ENCODE measurements at places on chromosomes 4 and X.

DNA sequence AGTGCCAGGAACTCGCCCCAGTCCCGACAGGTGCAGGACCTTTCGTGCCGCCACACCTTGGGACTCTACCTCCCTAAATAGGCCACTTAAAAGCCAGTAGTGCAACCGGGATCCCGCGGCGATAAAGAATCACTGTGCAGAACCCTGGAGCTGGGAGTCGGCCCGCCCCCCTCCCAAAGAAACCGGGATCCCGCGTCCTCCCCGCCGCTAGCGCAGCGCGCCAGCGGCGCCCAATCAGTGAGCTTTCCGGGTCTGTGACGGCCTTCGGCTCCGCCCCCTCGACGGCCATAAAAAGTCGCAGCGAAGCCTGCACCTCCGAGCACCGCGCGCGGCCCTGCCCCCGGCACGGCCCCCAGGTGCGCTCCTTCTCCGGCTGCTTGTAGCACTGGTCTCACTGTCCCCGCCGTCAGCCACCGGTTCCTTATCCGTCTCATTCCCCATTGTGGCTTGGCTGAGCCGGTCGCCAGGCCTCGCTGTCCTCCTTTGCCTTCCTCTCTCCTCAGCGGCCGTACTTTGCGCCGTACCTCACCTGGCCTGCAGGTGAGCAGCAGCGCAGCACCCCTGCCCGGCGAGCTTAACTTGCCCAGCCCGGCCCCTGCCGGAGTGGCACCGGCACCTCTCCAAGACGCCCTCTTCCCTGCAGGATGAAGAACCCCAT is at the start of gene LRAT:
Gene LRAT (plus strand): TSS at position 318 of the 658 bp plus-strand sequence. CDS start 327 bp downstream, at position 645.
- DNase-seq, result no peak

DNA sequence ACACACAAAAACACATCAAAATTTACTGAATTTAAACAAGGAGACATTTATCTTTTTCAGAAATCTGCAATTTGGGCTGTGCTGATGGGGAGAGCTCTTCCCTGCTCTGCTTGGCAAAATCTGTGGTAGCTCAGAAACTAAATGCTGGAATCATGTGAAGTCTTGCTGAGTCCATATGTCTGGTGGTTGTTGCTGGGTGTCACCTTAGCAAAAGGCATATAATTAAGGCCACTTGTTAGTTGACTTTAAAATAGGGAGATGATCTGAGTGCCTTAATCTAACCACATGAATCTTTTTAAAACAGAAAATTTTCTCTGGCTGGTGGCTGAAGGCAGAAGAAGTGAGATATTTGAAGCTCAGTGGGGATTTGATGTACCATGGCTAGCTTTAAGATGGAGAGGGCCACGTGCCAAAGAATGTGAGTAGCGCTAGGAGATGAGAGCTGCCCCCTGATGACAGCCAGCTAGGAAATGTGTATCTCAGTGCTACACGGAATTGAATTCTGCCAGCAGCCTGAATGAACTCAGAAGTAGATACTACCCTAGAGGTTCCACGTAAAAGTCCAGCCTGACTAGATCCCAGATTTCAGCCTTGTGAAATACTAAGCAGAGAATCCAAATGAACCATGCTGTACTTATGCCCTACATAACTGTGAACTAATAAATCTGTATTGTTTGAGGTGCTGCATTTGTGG is 7.6 kb upstream of the GUF1 start:
- no peak for DNase-seq

DNA sequence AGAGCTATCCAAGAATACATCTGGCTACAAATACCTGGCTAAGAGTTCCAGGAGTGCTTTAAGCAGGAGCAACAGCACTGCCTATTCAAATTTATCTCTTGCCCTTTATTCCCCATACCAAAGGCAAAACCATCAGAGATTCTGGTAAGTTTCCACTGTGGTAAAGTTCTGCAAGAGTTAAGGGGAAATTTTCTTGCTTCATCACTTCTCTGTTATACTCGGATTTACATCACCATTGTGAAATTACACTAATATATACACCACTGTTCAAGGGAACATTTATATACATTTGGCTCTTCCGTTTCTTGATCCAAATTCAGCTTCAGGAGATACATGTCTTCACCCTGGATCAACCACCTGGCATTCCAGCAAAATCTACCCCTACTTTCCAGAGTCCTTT is 70.8 kb upstream of the PTPN13 start:
- DNase-seq, result no peak

- no peak for DNase-seq
These were observed 1.5 kb upstream of the IRAK1 start for GRCh38 chrX:154021131-154021611.

DNA sequence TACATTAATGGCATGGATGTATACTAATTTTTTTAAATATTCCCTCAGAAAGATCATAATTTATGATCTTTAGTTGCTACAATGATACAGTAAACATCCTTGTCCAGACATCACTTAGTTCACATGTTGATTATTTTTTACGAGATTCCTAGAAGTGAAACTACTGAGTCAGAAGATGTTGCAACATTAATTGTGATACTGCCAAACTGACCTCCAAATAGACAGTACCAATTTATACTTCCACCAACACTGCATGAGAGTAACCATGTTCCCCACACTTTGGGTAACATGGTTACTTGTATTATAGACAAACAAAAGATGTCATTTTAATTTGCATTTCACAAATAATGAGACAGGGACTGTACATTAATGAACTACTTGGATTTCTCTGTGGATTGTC is 19.6 kb downstream of the RCHY1 start:
- no peak for DNase-seq

All from activated CD4-positive, alpha-beta T cell treated with anti-CD3 and anti-CD28 coated beads, Interleukin-2, amount 50 U/mL, for 24 hours (primary cell).